ENCODE measurements at places on chromosomes 7 and 10.

GRCh38 chr10:114087655-114088054 is 44.0 kb downstream of the ADRB1 start:
- DNase-seq: no peak

- DNase-seq: no peak
Measured at GRCh38 chr7:158024881-158025280, 562.7 kb downstream of the PTPRN2 start.

- DNase-seq: no peak
Measured at GRCh38 chr10:26199841-26200240, 16.7 kb upstream of the GAD2 start.

DNA sequence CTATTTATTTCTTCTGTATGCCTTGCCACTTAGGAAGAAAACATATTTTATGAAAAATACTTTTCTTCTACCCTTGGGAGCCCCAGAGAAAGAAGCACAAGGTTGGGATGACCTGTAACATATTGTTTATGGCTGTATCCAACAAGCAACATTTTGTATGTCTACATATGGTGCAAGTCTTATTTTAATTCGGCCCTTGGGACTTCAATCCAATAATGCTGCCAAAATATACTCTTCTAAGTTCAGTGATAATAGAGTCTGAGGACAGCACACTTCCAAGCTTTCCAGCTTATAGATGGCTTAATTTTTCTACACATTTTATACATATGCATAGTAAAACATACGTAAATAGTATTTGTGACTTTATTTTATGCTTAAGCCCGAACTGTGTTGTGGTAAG is 318.5 kb upstream of the SEMA3A start:
- DNase-seq: no peak

- DNase-seq: no peak
Measured at GRCh38 chr7:146129296-146129695, 12.7 kb downstream of the CNTNAP2 start.

DNA sequence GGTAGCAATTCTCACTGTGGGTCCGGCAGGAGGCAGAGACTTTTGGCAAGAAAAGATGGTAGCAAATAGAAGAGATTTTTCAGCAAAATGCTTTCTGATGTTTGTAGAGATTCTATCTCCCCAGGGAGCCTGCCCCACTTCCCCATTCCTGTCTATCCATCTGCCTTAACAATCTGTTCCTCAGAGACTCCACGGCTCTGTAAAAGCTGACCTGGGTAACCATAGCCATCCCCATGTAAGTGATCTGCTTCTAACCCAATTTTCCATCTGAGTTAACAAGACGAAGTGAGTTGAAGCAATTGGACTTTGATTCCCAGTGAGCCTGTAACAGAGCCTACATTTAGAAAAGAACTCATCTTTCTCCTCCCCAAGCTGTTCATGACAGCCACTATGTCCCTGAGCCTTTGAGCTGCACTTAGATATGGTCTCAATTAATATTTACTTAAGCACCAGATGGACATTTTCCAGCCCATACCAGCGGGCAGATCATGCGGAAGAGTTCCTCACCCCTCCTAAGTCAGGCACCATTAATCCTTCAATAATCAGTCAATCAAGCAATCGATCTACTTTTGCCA is 896.1 kb downstream of the CCSER2 start:
- DNase-seq: no peak

GRCh38 chr7:130741331-130741995 is 7.5 kb upstream of the KLF14 start:
- DNase-seq: no peak

- DNase-seq: no peak
Measured at GRCh38 chr10:71187600-71187999, 24.8 kb upstream of the UNC5B start.

DNA sequence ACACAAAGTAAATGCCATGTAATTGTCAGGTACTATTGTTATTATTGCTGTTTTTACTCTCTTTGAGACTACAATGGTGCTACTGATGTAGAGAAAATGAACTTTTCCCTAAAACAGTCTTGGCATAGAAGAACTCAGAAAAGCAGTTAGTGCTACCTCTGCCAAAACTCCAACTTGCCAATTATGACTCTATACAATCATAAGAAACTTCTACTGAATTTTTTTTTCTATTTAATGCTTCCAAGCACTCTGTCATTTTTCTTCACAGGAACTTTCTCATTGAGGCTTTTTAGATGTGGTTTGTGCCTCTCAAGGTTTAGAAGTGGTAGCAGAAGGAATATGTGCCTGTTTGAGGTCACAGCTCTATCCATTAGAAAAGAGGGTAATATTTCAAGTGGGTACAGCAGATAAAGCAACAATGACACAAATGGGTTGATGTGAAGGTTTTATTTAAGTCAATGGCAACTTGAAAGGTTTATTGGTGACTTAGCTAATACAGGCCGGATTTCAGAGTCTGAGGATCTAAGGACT is 64.0 kb upstream of the FERD3L start:
- DNase-seq: no peak

GRCh38 chr7:17687361-17687760 is 252.9 kb downstream of the SNX13 start:
- no peak for DNase-seq

GRCh38 chr7:155313096-155313495 is 15.4 kb downstream of the INSIG1 start:
- no peak for DNase-seq

Measured in pulmonary artery endothelial cell (primary cell).